Activated CD4-positive, alpha-beta T cell treated with anti-CD3 and anti-CD28 coated beads, Interleukin-2, amount 10 ng/mL, durations not matched to agents 24 days and 14 days (primary cell): ENCODE measurements at places on chromosomes 2 and 18.

- DNase-seq, result peak; percentile 72
These were observed 60.9 kb downstream of the LDLRAD4 start for GRCh38 chr18:13279181-13280069.

DNA sequence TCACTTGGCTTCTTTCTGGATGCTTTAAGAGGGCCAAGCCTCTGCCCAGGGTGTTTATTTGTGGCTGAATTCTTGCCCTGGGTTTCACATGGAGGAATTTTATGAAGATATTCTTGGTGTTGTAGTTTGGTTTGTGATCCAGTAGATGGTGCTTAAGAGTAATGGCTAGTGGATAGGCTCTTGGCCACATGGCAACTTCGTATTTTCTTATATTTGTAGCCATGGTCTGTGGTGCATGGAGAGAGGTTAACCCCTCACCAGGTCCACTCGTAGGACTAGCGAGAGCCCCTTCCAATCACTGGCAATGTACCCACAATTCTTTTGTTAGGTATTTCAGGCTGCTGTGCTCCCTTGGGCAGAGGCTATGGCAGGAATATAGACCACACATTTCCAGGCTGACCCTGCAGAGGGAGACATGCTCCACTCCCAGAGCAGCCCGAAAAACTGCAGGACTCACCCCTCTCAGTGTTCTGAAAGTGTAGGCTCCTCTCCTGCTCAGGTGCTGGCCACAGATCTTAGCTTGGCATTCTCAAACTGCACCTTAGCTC, 582.1 kb upstream of the SETBP1 start:
- no peak for DNase-seq

- DNase-seq, result no peak
These were observed 288.1 kb downstream of the TMX3 start for GRCh38 chr18:68426731-68427315.

GRCh38 chr2:12066986-12067385, 320.6 kb downstream of the LPIN1 start:
- no peak for DNase-seq

DNA sequence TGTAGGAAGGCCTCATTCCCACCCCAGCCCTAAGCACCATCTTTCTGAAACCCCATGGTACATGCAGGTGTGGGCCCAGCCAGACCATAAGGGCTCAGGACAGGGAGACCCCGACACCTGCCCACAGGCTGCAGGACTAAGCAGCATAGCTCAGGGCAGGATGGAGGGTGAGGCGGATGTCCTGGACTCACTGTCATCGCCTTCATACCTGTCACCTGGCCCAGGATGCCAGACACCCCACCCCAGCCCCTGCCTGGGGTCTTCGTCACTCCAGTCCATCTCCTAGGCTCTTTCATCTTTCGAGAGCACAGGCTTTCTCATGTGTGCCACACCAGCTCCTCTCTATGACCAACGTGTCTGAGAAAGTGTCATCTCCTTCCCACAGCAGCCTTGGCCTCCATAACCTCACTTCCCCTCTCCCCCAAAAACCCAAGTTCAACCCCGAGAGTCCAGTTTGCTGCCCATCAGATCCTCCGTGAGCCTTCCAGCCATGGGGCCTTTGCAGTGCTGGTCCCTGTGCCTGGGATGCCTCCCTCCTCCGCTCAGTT, 71.5 kb downstream of the EMX1 start:
- DNase-seq, result no peak

DNA sequence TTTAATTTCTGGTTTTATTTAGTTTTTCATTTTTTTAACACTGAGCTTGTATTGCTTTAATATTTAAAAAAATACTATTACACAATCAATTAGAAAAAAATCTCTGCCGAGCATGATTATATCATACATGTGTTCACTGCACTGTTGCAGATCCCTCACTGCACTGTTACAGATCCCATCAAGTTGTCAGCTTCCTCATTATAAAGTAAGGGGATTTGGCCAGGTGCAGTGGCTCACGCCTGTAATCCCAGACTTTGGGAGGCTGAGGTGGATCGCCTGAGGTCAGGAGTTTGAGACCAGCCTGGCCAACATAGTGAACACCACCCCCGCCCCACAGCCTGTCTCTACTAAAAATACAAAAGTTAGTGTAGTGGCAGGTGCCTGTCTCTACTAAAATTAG, 33.0 kb upstream of the METTL21A start:
- no peak for DNase-seq

- no peak for DNase-seq
These were observed 20.8 kb upstream of the GCG start for GRCh38 chr2:162172802-162173370.

GRCh38 chr2:232321156-232321816, 57.3 kb upstream of the ALPP start:
- peak; percentile 91 for DNase-seq

GRCh38 chr18:69725855-69726508, 221.7 kb downstream of the CD226 start:
- no peak for DNase-seq

- peak; percentile 76 for DNase-seq
These were observed 2.0 kb downstream of the PPP4R1 start for GRCh38 chr18:9612215-9612830.

GRCh38 chr2:33131749-33132148, 185.0 kb downstream of the LTBP1 start:
- no peak for DNase-seq
